ENCODE measurements at places on chromosomes 6 and 20.
A peak's percentile ranks its signal among the peaks of the same experiment; 100 is the strongest.

- DNase-seq = no peak
Observed at GRCh38 chr6:35262596-35262995, 3.1 kb downstream of the ZNF76 start.

- no peak for DNase-seq
Observed at GRCh38 chr6:114364301-114364700, 21.5 kb upstream of the HS3ST5 start.

GRCh38 chr6:159031846-159032245, 12.9 kb downstream of the TAGAP start:
- DNase-seq = no peak

- peak; percentile 46 for DNase-seq
Observed at GRCh38 chr20:13220904-13221297, at the start of gene ISM1. TSS of gene ISM1 (plus strand) at chr20:13221274. CDS start at chr20:13221777, 503 bp downstream.

DNA sequence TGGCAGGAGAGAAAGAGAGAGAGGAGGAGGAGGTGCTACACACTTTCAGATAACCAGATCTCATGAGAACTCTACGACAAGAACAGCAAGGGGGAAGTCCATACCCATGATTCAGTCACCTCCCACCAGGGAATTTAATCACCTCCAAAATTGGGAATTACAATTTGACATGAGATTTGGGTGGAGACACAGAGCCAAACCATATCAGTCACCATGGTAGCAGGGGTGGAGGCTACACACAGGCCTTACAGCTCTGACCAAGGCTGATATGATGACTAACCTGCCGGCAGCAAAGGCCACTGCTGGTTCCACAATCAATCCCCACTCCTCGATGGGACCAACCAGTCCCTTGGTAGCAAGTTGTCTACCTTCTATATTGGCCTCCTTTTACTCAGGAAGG, 13.6 kb upstream of the RBM24 start:
- no peak for DNase-seq

DNA sequence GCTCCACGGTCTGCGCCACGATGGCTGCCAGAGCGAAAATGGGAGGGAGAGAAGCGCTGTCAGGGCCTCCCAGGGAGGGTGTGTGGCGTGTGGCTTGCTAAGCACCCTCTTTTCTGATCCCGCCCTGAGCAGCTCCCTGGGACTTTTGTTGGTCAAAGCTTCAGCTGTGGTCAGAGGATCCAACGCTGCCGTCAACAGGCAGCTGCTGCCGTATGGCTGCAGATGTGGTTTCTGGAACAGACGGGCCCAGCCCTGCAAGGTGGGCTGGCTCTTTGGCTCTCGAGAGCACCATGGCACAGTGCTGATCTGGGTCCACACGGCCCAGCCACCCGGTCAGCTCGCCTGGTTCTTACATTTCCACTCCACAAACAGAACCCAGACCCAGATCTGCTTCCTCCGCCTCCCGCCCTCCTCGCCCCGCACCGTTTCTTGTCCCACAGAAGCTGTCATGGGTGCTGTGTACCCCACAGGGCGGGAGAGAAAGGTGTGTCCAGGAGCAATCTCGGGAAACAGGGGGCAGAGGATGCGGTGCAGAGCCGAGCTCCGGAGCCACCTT, 86.0 kb upstream of the BHLHE23 start:
- no peak for DNase-seq

GRCh38 chr6:14316651-14317386, 199.2 kb downstream of the CD83 start:
- no peak for DNase-seq

DNA sequence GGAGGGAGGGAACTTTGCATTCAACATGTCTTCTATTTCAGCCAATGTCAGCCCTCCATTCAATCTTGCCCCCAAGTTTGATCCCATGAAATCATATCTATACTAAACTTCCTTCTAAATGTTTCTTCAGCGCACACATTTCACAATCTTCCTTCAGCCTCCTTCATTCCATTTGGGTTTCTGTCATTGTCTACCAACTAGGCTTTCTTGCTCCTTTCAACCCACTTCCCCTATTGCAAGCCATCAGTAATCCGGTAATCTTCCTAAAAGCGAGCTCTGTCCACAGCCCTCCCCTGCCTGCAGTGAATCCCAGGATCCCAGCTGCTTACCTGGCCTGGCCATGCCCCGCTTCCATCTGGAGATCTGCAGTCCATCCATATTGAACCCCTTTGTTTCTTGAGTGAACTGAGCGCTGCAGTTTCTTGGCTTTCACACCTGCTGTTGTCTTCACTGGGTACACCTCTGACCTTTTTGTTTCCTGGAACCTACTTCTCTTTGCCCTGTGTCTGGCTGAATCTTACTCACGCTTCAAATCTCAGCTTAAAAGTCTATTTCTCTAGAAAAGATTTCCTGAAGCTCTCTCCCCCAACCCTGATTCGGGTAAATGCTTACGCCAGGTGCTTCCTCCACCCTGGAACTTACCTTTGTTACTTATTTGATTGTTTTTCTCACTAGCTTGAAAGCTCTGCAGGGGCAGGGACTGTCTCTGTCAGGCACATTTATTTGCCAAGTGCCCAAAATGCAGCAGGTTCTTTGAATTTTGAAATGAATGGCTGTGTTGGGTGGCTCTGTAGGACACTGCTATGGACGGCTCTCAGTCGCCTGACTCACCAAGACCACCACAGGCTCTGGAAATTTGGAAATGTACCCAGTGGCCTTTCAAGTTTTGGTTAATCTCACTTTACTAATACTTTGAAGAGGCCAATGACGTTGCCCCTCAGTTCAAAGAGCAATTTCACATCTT, 50.3 kb downstream of the ADTRP start:
- DNase-seq = peak; percentile 42

- no peak for DNase-seq
Observed at GRCh38 chr20:33922224-33922623, 71.5 kb upstream of the RALY start.

- no peak for DNase-seq
Observed at GRCh38 chr6:85078058-85078457, 313.7 kb upstream of the TBX18 start.

GRCh38 chr6:34094474-34095135, 51.3 kb downstream of the GRM4 start:
- DNase-seq = no peak

Measured in central memory CD4-positive, alpha-beta T cell (primary cell).